Upper lobe of right lung (tissue), 1 donor: ENCODE measurements at places on chromosomes 2 and 18. TPM values are rescaled to one million over a fixed set of nuclear protein-coding genes. Genes with fewer than 3 reads are reported as not detected.

- DNase-seq: no peak
These were observed 27.4 kb downstream of the KCTD1 start for GRCh38 chr18:26520974-26521373.

GRCh38 chr18:1026930-1027329 lies 122.3 kb downstream of the ADCYAP1 start:
- DNase-seq: no peak

DNA sequence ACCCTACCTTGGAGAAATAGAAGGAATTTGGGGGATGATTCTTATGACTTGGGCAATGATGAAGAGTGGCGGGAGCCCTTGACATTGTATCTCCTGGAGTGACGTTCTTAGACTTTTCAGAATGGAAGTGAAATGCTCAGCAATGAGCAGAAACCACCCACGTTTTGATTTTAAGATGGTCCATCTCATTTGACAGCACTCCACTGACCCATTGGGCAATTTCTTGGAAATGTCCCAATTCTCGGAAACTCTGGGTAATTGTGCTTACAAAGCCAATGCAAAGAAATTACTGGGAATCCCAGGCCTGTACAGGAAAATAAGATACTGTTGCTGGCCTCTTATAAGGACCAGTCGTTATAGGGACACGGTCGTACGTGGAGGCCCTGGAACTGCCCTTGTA lies 170.0 kb upstream of the COPS8 start:
- no peak for DNase-seq

GRCh38 chr18:79424880-79425568 lies 29.3 kb downstream of the NFATC1 start:
- DNase-seq: no peak

- DNase-seq: peak; percentile 80
These were observed 167.1 kb downstream of the ZFP36L2 start for GRCh38 chr2:43059183-43059897.

- peak; percentile 29 for DNase-seq
These were observed 25.3 kb upstream of the RPL31 start for GRCh38 chr2:100976645-100977391.

DNA sequence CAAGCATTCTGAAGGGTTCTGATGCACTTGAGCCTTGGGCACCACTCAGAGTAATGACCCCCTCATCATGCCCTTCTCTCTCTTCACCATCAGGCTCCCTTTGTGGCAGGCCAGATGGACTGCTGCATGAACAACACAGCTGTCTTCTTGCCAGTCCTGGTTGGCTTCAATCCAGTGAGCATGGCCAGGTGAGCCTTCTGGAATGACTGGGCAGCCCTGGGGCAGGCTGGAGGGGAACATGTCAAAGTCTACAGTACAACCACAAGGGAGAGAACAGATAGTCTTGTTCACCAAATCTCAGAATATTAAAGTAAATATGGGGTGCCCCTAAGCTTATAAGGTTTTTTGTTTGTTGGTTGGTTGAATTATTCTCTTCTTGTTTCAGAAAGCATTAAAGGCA lies 4.4 kb downstream of the GCKR start:
- no peak for DNase-seq

GRCh38 chr2:219946021-219946420 lies 318.6 kb downstream of the SLC4A3 start:
- DNase-seq: no peak

DNA sequence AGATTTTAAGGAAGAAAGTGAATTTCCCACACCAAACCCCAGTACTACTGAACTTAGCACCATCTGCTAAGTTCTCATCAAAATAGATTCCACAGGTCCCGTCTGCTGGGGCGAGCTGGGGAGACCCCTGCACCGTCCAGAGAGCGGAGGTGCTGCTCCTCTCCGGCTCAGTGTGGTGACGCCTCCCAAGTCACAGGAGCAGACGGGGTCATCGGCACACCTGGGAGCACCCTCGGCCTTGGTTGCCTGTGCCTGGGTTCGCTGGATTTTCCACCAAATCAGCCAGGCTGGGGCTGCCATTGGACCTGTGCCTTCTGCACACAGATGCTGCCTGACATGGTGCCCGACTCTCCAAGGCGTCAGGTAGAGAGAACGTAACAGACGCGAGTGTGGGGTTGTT lies 141.3 kb downstream of the PXDN start:
- DNase-seq: peak; percentile 52

- DNase-seq: no peak
These were observed 483.9 kb upstream of the CRIM1 start for GRCh38 chr2:35871672-35872071.

GRCh38 chr2:12463189-12463588 lies 253.5 kb upstream of the TRIB2 start:
- DNase-seq: no peak

GRCh38 chr2:162343492-162343823 lies 474 bp upstream of the GCA start:
- DNase-seq: no peak

DNA sequence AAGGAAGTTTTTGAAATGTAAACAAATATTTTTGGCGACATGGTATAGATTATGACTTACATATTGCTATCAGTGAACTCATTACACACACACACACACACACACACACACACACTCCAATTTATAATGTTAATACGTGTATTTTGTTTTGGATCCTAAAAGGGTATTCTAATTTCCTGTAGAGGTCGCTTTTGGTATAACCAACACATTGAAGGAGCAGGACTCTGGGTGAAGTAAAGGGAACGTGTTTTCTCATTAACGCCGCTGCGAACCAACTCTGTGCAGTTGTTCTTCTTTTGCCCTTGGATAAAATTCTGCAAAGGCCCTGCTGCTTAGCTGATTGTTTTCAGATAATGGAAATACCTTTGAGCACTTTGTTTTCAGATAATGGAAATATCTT lies 190.4 kb downstream of the PMAIP1 start:
- DNase-seq: no peak

DNA sequence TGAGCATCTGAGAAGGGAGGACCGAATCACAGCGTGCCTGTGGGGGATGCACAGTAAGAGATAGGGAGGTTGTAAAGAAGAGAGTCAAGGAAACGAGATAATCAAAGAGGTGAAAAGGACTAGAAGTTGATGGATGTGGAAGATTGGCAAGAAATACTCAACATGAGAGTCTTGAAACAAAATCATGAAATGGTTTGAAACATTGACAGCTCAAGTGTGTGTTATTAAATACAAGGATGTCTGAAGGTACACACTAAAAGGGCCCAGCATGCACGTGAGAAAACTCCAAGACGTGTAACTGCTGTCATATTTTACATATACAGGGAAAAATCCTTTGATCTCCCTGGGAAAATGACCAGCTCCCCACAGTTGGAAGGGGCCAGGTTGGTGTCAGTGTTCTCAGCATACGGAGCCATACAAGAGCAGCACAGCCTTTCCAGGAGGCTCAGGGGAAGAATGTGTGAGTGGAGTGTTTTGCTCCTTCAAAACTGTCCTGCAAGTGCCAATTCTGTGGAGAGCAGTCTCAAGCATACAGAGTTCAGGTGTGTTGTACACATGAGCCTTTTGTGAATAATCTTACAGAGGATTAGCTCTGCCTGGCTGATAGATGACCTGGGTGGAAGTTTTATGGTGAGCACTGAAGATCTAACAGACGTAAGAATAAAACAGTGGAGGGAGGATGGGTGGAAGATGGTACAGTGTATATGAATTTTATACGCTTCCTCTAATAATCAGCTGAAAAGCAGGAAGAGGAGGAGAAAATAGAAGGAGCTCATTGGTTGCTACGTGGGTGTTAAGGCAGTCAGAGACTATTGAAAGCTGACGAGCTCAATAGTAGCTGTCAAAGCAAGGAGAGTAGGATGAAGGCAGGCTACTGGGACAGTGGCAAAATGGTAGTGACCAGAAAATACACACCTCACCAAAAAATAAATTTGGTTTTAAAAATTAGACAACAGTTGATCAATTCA lies 126.8 kb downstream of the ATP9B start:
- DNase-seq: no peak

DNA sequence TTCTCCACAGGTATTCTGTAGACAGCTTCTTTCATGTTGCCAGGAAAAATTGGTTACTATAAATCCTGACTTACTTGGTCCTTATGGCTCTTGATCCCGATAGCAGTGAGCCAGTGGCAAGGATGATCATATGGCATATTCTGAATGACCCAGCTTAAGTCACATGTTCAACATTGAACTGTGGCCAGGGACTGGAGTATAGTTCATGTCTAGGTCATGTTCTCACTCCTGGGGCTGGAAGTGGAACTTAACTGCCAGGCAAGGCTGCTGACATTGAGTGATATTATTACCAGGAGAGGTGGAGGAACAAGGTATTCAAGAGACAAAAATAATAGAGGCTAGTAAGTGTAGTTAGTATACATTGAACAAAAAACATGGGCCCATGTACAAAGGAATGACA lies 26.2 kb downstream of the R3HDM1 start:
- no peak for DNase-seq

DNA sequence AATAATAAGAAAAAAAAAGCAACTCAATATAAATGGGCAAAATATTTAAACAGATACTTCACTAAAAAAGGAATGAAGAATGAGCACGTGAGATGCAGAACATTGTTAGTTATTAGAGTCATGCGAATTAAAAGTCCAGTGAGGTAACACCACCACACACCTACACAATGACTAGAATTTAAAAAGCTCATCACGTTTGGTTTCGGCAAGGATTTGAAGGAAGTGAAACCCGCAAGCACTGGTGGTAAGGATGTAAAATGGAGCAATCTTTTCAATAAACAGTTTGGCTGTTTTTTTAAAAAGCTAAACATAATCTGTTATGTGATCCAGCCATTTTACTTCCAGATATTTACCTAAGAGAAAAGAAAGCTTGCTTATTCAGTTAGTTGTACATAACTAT lies 1181.6 kb upstream of the CELF4 start:
- DNase-seq: no peak

- no peak for DNase-seq
These were observed 55.9 kb downstream of the TTC21B start for GRCh38 chr2:165897726-165898125.

GRCh38 chr2:60149176-60149575 lies 404.3 kb downstream of the BCL11A start:
- no peak for DNase-seq

DNA sequence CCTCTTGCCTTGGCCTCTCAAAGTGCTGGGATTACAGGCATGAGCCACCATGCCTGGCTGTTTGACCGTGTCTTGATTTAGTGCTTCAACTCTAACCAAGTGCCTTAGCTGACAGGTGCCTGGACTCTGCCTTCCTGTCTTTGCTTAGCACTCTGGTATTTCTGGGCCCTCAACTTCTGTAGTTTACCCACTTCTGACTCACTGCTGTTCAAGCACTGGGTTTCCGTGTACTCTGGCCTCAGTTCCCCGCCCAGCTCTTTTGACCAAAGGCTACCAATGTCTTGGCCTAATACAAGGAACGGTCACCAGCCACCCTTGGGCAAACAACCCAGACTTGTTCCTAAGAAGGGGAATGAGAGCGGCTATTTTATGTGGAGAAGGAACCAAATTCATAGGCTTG lies 35.7 kb upstream of the CABLES1 start:
- peak; percentile 81 for DNase-seq

- DNase-seq: no peak
These were observed 478.7 kb upstream of the TCF4 start for GRCh38 chr18:56066524-56067213.

DNA sequence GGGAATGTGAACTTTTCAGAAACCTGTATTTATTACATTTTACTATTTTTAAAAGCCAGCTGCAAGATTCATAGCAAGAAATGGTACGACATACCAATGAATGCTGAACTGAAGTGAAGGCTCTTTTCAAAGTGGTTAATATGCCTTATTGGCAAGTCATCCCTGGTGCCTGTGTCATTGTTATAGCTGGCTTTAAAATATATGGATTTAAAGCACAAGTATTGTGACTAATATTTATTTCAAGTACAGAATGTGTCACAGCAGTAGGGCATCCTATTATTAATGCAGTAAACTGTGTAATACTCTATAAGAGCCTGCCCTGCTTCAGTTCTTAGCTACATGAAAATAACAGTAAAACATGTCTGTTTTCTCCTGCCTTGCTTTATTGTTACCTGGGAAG lies 10.8 kb downstream of the TSHZ1 start:
- DNase-seq: no peak

DNA sequence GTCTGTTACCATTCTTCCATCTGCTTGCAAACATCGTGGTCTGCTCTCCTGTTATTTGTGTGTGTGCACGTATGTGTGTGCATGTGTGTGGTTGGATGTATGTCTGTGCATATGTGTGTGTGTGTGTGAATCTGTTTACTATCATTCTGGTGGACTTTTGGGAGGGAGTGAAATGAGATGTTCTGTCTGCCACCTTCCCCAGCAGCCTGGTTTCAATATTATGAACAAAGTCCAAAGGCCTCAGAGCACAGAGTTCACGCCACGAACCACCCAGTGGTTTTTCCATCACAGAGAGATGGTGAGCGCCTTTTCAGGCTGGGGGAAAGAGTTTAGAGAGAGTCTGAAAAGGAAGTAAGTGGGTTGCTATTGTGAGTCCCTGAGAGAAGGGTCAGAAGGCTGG lies 67.1 kb upstream of the YWHAQ start:
- no peak for DNase-seq

GRCh38 chr2:115161771-115162493 lies 719.5 kb downstream of the DPP10 start:
- peak; percentile 79 for DNase-seq

DNA sequence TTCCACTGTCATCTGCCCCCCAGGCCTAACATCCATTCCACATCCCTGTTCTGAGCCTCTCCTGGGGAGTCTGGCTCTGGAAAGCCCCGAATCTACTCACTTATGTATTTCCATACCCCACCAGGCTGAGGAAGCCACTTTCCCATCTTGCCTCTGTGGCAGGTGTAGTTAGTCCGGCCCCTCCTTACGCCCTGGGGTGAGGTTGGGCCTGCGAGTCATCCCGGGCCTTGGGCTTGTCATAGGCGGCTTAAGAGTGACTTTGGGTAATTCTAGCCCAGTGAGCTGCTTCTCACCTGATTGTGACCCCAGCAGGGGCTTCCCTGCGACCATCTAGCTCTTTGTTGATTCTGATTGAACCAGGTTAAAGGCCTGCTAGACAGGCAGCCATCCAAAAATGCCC lies 21.1 kb downstream of the PCARE start:
- no peak for DNase-seq

- DNase-seq: no peak
These were observed 207.5 kb downstream of the STK39 start for GRCh38 chr2:168039881-168040280.

Gene ESPNL
- 0.35 TPM for total RNA-seq

Gene EFEMP1
- total RNA-seq: 301 TPM

Gene CEP192
- total RNA-seq: 24.6 TPM

Gene LCT
- not detected for total RNA-seq

Gene RSAD2
- total RNA-seq: 25.7 TPM

Gene METTL21A
- 10.9 TPM for total RNA-seq

Gene EFHD1
- total RNA-seq: 10.7 TPM

Gene APCDD1
- total RNA-seq: 27.6 TPM

Gene CIB4
- not detected for total RNA-seq

Gene GRP
- total RNA-seq: not detected

Gene ATOH8
- total RNA-seq: 93.6 TPM

Gene CNDP1
- total RNA-seq: not detected
